ENCODE measurements at places on chromosomes 7 and 10.

- no peak overlapping the region for H3K27ac ChIP-seq
- peaks cover 7% of the 10 kb centered on the region for H3K4me1 ChIP-seq
- no peak overlapping the region for H3K4me3 ChIP-seq
- DNase-seq: no peak
- peaks cover 17% of the 10 kb centered on the region for H3K27me3 ChIP-seq
Observed at GRCh38 chr10:79926037-79926436, 22.9 kb downstream of the SFTPD start.

DNA sequence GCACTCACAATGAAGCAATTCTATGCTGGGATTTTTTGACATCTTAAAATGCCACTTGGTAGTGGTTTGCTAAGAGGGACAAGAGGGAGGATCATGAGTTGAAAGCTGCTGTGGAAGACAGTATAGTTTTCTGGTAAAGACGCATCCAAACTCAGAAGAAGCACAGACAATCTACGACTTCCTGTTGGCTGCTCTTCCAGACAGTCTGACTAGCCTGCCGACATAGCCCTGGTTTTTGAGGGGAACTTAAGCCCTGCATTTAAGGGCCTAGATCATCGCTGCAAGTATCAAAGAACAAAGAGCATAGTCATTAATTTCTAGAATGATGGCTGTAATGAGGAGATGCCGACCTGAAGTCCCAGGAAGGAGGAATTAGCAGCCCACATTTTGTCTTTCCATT is 99.9 kb upstream of the IKZF1 start:
- no peak overlapping the region for H3K4me3 ChIP-seq
- peaks cover 50% of the 10 kb centered on the region for H3K4me1 ChIP-seq
- H3K27me3 ChIP-seq: no peaks in the 10 kb centered on the region
- peak; percentile 57 for DNase-seq
- H3K36me3 ChIP-seq: no peaks in the 10 kb centered on the region

- H3K4me3 ChIP-seq: no peak overlapping the region
- H3K27ac ChIP-seq: no peak overlapping the region
- H3K27me3 ChIP-seq: no peaks in the 10 kb centered on the region
- no peaks in the 10 kb centered on the region for H3K4me1 ChIP-seq
- no peak for DNase-seq
Observed at GRCh38 chr7:40583667-40584444, 449.1 kb downstream of the SUGCT start.

GRCh38 chr10:104330168-104331110 is 7.8 kb downstream of the ITPRIP start:
- no peaks in the 10 kb centered on the region for H3K27me3 ChIP-seq
- H3K4me1 ChIP-seq: peaks cover 68% of the 10 kb centered on the region
- H3K36me3 ChIP-seq: peaks cover 2% of the 10 kb centered on the region

- no peak for DNase-seq
- H3K36me3 ChIP-seq: no peaks in the 10 kb centered on the region
- no peak overlapping the region for H3K27ac ChIP-seq
- no peaks in the 10 kb centered on the region for H3K4me1 ChIP-seq
- H3K4me3 ChIP-seq: no peak overlapping the region
Observed at GRCh38 chr10:2494399-2494798, 572.9 kb upstream of the PFKP start.

GRCh38 chr10:78650122-78650521 is 418.6 kb upstream of the ZMIZ1 start:
- H3K27me3 ChIP-seq: peaks cover 7% of the 10 kb centered on the region
- H3K36me3 ChIP-seq: no peaks in the 10 kb centered on the region
- no peak overlapping the region for H3K4me3 ChIP-seq
- H3K27ac ChIP-seq: no peak overlapping the region
- no peak for DNase-seq
- H3K4me1 ChIP-seq: no peaks in the 10 kb centered on the region

DNA sequence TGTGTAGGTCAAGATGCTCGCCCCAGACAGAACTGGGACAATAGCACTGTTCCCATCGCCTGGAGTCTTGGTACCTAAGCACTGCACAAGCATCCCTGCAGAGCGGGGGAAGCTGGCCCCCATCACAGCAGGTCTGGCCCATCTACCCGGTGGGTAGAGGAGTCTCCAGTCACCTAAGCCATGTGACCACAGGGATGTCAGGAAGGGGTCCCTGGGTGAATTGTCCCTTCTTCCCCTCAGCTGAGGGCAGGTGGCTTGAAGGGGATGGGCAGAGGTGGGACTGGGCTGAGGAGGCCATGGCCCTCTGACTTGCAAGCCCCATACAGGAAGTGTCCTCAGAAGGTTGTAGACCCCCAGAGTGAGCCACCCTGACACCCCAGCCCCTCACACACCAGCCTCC is 39.7 kb downstream of the FRMPD2 start:
- no peak overlapping the region for H3K4me3 ChIP-seq
- no peaks in the 10 kb centered on the region for H3K4me1 ChIP-seq
- no peak overlapping the region for H3K27ac ChIP-seq
- DNase-seq: no peak
- H3K27me3 ChIP-seq: no peaks in the 10 kb centered on the region

DNA sequence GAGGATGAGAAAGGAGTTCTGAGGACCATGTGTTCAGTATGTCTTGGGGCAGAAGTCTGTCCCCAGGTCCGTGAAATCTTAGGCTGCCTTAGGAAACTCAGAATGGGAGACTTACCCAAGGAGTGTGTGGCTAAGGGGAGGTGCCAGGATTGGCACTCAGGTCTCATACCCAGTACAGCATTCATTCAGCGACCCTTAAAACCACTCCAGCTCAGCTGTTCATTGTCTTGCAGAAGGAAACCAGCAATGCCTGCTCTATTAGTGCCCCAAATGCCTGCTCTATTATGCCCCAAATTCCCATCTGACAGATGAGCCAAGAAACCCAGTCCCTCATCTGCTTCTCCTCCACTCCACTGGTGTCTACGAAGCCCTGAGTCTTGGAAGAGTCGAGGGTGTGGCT is 147.8 kb downstream of the NEURL1 start:
- no peaks in the 10 kb centered on the region for H3K27me3 ChIP-seq
- no peak for DNase-seq
- H3K36me3 ChIP-seq: no peaks in the 10 kb centered on the region

DNA sequence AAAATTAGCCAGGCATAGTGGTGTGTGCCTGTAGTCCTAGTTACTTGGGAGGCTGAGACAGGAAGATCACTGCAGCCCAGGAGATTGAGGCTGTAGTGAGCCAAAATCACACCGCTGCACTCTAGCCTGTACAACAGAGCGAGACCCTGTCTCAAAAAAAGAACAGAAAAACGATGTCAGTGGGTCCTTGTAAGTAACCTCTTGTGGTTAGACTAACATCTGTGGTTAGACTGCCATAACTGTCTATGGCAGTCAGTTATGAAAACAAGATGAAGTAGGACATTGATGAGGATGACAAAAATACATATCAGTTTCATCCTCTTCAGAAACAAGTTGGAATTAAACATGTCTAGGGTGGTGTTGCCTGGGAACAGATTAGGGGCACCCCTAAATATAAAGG is 53.3 kb downstream of the AKAP9 start:
- H3K4me3 ChIP-seq: no peak overlapping the region
- no peak for DNase-seq
- no peak overlapping the region for H3K27ac ChIP-seq

DNA sequence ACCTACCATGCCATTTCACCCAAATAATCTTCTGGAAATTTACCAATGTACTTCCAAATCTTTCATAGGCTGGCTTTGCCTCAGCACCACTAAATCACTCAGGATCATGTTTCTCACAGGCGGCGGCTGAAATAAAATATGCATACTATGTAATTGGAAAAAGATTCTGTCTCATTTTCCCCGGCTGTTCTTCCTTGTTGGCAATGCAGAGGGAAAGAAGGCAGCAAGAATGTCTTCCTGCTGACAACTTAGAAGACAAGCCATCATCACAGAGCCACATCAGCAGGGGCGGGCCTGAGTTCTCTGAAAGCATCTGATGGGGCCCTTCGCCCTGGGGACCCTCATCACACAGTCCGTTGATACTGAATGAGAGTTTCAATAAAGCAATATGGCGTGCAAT is 39.2 kb upstream of the COL1A2 start:
- H3K4me1 ChIP-seq: no peaks in the 10 kb centered on the region
- no peak overlapping the region for H3K4me3 ChIP-seq

DNA sequence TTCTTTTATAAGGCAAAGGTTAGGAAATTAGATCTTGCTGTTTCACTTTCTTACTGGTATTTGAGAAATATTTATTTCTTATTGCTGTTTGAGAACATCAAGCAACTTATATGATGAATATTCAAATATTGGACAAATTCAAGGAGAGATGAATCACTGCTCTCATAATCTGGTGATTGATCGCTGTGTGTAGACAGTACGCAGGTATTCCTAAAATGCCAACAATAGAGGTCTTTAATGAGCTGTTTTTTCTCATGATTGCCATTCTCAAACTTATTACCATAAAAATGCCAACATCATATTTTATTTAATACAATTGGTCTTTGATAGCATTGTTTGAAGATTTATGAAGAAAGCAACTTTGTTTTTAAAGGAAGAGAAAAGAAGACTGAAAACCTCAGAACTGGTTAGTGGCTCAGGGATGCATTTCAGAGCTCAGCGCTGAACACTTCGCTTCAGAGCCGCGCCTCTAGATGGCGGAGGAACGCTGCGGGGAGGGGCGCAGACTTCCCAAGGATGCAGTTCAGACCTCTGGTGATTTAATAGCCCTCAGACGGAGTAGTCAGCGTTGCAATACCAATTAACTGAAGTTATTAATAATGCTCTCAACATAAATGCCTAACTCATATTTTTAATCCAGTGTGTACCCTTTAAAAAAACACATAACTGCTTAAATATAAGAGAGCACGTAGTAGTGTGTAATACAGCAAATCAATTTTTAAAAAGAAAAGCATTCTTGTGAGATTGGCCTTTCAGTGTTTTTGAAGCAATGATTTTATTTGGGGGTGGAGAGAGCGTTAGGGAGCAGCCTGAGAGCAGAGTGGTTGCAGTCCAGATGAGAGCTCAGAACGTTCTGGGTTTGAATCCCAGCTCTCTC is 38.5 kb upstream of the STEAP4 start:
- no peak overlapping the region for H3K4me3 ChIP-seq
- peak; percentile 60 for DNase-seq

- no peak overlapping the region for H3K27ac ChIP-seq
- H3K4me3 ChIP-seq: no peak overlapping the region
- DNase-seq: no peak
- no peaks in the 10 kb centered on the region for H3K27me3 ChIP-seq
- no peaks in the 10 kb centered on the region for H3K4me1 ChIP-seq
- peaks cover 36% of the 10 kb centered on the region for H3K36me3 ChIP-seq
Observed at GRCh38 chr7:130127821-130128317, 57.5 kb downstream of the KLHDC10 start.

All from common myeloid progenitor, CD34-positive (primary cell).